ENCODE measurements at places on chromosomes 13 and 19.

GRCh38 chr13:50156561-50157127 is 141.4 kb downstream of the KCNRG start:
- no peak for DNase-seq

DNA sequence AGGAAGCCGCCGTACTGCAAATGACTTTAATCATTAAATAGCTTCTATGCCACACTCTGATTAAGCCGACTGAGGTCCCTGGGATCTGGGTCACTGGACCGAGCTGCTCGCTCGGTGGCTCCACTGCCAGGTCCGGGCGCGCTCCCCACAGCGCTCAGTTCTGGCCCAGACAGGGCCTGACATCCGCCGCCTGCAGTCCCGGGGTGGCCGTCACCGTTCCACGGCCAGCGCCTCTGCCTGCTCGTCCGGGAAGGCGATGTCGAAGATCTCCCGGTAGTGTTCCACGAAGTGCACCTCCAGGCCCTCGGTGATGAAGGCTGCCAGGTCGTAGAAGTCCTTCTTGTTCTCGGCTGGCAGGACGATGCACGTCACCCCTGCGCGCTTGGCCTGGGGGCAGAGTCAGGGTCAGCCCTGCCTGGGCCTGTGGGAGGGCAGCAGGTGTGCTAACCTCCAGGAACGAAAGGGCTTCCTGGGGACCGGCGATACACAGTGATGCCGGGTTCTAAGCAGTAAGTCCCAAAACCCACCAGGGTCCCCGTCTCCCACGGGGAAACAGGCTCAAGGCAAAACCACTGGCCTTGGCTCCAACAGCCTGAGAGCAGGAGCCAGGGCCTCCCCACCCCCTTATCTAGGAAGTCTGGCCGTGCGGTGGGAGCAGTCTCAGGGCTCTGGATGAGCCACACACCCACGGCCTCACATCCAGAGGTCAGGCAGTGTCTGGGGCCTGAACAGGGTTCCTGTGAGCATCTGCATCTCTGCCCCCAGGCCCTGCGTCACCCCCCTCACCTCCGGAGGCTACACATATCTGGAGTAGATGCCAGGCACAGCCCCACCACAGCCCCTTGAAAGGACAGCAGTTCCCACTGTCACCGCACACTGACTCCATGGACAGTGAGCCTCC is 2.0 kb downstream of the RPL36 start:
- no peak for DNase-seq

GRCh38 chr13:32035716-32036115 is 4.1 kb downstream of the FRY start:
- no peak for DNase-seq

GRCh38 chr13:60407095-60407494 is 10.1 kb downstream of the TDRD3 start:
- no peak for DNase-seq

GRCh38 chr19:41735071-41735600 is 20.2 kb upstream of the CEACAM6 start:
- DNase-seq: no peak

DNA sequence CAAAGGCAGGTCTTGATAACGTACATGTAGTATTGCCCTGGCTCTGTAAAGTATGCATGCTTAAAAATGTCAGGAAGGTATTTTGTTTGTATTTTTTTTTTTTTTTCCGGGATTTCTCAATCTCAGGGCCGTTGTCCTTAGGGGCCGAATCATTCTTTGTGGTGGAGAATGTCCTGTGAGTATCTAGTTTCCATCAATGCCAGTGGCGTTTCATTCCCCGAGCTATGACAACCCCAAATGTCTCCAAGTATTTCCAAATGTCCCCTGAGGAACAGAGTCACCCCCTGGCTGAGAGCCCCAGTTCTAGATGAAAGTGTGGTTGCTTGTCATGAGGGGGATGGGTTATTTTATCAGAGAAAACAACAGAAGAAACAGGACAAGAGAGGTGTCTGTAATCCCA is 68.7 kb downstream of the ACSBG2 start:
- no peak for DNase-seq

All from T-helper 17 cell (primary cell).